Suprapubic skin (tissue), 4 donors: ENCODE measurements at places on chromosomes 13 and 19.

DNA sequence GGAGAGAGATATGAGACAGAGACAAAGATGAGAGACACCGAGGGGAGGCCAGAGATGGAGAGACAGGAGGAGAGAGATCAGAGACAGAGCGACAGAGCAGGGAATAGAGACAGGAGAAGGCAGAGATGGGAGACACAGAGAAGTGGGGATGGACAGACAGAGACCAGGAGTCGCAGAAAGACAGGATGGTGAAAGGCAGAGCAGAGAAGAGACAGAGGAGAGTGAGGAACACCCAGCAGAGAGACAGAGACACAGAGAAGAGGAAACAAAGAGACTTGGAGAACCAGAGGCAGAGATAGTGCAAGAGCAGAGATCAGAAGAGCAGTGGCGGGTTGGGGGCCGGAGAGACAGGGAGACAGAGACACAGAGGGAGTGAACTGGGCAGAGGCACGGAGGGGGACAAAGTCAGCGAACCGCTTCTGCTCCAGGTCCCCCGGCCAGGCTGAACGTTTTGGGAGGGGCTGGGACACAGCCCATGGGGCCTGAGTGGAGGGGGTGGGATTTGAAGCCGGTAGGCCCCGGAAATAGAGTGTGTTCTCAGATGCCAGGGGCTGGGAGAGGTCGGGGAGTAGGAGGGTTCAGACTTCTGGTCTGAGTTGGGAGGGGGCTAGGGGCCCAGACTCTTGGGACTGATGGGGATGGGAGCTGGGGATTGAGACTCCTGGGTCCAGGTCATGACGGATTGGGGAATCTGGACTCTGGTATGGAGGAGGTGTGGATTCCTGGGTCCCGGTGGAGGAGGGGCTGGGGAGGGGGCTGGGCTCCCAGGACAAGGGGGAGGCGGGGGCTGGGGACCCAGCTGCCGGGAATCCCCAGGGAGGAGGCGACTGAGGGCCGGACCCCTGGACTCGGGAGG is 654 bp downstream of the ZNF579 start:
- H3K36me3 ChIP-seq = peaks cover 23% of the 10 kb centered on the region
- peak overlapping the region; percentile 71 for H3K27ac ChIP-seq
- H3K4me3 ChIP-seq = peak overlapping the region; percentile 70
- H3K4me1 ChIP-seq = peaks cover 23% of the 10 kb centered on the region
- DNase-seq = no peak

DNA sequence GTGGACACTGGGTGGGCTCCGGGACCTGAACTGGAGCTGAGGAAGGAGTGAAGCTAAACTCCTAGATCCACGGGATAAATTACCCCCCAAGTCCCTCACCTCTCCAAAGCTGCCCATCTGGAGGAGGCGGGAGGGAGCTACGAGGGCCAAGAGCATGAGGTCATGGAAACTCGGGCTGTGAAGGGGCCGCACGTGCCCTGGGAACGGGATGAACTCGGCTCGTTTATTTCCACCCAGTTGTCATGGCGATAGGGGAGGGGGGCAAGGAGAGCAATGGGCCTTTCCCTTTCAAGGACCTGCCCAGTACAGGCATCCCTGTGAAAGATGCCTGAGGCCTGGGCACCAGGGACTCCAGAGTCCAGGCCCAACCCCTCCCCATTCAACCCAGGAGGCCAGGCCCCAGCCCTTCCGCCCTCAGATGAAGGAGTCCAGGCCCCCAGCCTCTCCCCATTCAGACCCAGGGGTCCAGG is 3.8 kb downstream of the PPP1R12C start:
- H3K4me1 ChIP-seq = peaks cover 60% of the 10 kb centered on the region
- DNase-seq = peak; percentile 96
- peaks cover 26% of the 10 kb centered on the region for H3K36me3 ChIP-seq

DNA sequence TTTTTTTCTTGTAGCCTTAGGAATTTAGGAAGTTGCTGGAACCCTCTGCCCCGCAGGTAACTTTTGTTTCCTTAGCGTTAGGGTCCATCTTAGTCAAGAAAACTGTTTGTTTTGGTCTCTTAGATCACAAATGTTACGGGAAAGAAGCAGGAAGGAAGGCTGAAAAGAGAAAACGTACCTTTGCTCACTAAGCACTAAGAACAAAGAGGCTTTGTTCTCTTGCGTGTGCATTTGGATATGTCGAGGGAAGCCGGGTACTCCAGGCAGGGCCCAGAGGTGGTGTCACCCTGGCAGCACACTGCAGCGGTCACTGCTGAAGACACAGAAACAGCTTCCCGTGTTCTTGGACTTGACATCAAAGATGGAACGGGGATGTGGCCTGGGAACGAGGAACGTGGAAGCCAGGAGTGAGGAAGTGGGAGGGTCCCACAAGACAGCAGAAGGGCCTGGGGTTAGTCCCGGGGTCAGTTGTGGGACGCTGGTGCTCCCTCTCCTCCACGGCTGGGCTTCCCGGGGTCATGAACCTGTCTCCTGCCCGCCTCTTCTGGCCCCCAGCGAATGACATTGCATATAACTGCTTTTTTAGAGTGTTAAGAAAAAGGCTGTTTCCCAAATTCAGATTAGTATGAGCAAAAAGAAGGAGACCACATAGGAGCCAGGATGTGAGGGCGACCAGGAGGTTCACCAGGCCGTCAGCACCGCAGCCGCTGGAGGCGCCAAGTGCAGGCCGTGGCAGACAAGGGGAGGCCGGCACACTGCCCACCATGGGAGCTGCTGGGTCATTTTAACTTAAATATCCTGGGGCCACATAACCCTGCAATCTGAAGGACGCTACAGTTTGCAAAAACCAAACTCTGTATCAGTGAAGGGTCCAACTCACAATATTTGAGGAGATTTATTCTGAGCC is 31.6 kb downstream of the ATP11A start:
- H3K27ac ChIP-seq = no peak overlapping the region
- H3K4me1 ChIP-seq = peaks cover 26% of the 10 kb centered on the region
- DNase-seq = no peak
- peaks cover 4% of the 10 kb centered on the region for H3K36me3 ChIP-seq
- no peaks in the 10 kb centered on the region for H3K27me3 ChIP-seq

- H3K4me3 ChIP-seq = no peak overlapping the region
- no peak for DNase-seq
- H3K27ac ChIP-seq = no peak overlapping the region
- H3K4me1 ChIP-seq = peaks cover 19% of the 10 kb centered on the region
- no peaks in the 10 kb centered on the region for H3K27me3 ChIP-seq
- peaks cover 4% of the 10 kb centered on the region for H3K36me3 ChIP-seq
These were observed 40.0 kb downstream of the ESD start for GRCh38 chr13:46756977-46757376.

GRCh38 chr13:48278806-48279205 is 24.7 kb upstream of the RB1 start:
- H3K27me3 ChIP-seq = no peaks in the 10 kb centered on the region
- no peaks in the 10 kb centered on the region for H3K36me3 ChIP-seq
- no peak overlapping the region for H3K27ac ChIP-seq
- no peaks in the 10 kb centered on the region for H3K4me1 ChIP-seq
- no peak for DNase-seq
- no peak overlapping the region for H3K4me3 ChIP-seq
